ENCODE measurements at places on chromosomes 1 and 21.
A peak's percentile ranks its signal among the peaks of the same experiment; 100 is the strongest.

DNA sequence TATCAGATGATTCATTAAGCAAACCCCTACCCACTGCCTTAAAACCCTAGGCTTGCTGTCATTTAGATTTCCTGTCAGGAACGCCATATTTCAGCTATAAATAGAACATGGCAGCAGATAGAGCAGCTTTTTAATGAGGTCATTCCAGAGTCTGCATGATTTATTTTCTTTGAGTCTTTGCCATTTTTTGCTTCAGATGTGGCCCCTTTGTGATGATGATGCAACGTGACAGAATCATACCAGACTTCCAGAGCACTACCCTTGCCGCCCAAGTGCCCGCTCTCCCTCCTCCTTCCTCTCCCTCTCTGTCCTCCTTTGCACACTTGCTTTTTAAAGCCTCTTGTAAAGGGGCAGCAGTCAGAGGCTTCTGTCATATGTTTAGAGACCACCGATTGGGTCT is 55.5 kb upstream of the TRIM67 start:
- peak; percentile 75 for DNase-seq

- DNase-seq: no peak
Observed at GRCh38 chr1:209241487-209241886, 342.0 kb upstream of the CAMK1G start.

DNA sequence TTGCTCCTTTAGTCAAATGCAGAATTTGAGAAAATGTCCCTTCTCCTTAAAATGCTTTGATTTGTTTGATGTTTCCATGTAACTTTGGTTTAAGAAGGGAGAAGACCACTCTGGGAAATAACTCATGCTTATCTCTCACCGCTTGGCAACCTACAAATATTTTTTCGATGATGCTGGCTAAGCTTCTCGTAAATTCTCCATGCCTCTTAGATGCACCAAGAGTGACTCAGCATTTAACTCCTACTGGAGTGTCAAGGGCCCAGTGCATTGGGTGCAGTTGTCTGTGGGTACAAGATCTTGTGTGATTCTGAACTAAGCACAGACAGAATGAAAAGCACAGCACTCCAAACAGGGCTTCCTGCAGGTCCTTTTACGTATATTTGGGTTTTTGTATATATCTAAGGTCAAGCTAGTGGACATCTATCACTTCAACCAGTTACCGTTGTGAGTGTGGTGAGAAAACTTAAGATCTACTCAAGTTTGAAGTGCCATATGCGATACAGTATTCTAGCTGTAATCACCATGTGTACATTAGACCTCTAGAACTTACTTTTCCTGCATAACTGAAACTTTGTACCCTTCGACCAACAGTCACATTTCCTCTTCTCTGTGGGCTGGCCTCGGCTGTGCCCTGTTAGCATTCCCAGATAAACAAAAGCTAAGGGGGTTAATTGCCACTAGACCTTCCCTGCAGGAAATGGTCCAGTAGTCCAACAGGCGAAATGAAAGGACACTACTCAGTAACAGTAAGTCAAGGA is 55.8 kb downstream of the COL18A1 start:
- peak; percentile 86 for DNase-seq

DNA sequence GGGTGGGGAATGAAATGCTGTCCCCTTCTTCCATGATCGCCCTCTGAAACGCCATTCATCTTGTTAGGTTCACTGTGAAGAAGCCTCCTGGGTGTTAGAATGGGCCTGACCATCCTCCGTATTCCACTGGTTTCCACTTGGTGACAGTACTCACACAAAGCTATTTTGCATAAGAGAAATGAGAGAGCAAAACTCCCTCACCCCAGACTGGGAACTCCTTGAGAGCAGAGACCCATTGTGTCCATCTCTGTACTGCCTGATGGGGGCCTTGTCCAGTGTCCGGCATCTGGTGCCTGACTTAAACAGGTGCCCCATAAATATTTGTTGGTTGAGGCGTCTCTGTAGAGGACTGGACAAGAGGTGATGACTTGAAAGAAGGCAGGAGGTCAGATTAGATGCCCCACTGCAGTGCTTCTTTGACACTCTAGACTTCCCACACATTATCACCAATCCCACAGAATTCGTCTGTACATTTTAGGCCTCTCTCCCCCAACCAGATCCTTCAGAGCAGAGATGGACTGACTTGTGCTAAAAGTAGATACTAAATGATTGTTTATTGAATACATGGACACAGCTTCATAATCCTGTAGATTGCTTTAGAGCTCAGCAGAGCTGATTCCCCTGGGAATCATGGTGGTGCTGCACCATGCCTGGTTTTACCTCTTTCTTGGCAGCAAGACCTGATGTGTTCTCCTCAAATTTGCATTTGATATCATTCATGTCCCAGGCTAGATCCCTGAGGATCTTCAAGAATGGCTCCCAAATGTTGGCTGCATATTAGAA is 22.4 kb upstream of the KCNA2 start:
- DNase-seq: no peak

DNA sequence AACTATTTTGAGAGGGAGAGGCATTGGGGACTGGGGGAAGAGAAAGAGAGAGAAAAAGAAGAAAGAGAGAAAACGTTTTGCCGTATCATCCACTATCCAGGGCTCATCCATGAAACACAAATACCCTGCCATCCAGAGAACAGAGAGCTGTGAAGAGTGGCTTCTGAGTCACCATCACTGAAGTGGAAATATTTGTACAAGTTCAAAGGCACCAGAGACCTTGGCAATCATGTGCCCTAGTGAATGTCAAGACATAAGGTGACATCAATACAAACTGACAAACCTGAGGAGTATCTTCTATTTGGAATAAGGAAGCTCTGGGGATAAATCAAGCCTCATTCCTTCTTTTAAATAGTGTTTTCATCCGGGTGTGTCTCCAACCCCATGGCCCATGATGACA is 197.2 kb upstream of the PROX1 start:
- DNase-seq: no peak

GRCh38 chr1:238450976-238451375 is 560.3 kb upstream of the ZP4 start:
- peak; percentile 13 for DNase-seq

DNA sequence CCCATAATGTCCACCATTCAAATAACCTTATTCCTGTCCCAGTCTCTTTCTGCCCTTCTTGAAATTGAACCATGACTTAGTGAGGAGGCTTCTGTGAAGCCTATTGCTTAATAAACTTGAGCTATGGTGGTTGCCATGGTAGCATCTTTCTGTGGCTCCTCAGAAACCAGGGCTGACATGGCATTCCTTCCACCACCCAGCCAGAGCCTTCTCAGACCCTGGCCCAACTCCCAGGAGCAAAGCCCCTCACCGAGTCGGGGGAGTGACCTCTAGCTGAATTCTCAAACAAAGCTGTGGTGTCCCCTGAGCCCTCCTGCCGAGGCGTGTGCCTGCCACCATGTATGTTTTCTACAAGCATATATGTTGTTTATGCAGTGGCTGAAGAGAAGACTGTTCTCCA is 259.1 kb downstream of the CACNA1E start:
- no peak for DNase-seq

DNA sequence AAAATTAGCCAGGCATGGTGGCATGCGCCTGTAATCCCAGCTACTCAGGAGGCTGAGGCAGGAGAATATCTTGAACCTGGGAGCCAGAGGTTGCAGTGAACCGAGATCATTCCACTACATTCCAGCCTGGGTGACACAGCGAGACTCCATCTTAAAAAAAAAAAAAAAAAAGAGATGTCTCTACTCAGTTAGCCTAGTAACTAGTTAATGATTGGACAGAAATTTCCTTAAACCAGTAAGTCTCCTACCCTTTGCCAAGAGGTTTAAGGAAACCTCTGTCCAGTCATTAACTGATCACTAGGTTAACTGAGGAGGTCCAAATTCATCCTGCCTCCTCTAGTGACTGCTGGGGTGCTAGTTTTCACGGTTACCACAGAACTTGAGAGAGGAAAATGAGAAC is 143.9 kb upstream of the UBE2U start:
- DNase-seq: no peak

DNA sequence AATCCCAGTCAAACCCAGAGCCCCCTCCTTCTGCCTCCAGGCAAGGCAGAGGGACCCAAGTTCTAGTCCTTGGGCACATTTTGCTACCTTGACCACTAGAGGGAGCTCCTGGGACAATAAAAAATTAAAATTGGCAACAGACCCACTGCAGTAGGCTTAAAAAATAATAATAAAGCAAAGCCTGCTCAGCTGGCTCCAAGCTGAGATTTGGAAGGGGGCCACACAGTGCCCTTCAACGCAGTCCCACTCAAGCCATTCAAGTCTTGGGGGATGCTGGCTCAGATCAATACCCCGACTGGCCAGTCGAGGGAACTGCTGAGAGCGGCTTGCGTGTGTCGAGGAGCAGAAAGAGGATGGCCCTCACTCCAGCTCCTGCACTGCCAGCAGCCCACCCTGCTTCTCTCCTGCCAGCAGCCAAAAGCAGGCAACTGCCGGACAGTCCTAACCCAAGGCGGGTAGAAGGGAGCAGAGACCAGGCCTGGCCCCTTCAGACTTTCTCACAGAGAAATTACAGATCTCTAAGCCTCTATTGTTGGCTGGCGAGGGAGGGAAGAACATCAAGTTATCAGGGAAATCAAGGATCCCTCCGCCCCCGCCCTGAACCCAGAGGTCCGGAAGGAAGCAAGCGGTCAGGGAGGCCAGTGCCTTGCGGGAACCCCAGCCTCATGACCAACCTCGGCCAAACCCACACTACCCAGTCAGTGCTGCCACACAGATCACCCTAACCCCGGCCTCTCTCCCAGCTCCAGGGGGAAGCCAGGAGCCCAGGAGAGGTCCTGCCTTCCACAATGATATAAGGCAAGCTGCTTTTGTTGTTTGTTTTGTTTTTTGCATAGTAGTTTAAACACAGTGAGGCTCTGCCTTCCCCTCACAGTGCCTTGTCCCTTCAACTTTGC is 4.9 kb upstream of the ALDH4A1 start:
- peak; percentile 77 for DNase-seq

DNA sequence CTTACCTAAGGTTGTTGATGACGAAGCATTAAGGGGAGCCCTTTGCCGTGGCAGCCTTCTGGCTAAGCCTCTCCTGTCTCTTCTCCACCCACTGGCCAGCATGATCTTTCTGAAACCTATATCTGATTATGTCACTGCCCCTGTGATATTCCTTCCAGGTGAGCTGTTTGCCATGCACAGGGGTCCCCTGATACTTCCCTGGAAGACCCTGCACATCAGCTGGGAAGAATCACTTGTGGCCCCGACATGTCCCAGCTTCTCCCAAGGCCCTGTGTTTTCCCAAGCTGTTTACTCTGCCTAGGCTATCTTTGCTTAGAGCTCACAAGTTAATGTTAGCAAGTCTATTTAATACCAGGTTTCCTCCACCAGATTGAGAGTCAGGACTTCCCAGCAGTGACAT is 12.3 kb downstream of the RD3 start:
- no peak for DNase-seq

- peak; percentile 26 for DNase-seq
Observed at GRCh38 chr21:43684424-43684823, 25.1 kb downstream of the RRP1B start.

DNA sequence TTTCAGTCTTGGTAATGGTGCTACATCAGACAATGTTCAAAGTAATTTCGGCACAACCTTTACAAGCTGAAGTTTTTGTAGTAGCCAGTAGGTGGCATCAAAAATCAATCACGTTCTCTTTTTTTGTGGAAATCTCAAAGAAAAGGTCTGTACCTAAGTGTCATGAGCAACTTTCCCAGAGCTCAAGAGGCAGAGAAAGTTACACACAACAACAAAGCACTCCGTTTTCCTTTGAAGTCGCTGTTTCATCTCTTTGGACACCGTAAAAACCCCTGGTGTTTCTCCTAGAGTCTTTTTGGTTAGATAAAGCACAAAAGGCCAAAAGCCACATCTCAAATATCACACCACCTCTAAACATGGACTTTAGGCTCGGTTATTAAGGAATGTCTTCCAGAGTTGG is 131.6 kb downstream of the LHX8 start:
- peak; percentile 60 for DNase-seq

DNA sequence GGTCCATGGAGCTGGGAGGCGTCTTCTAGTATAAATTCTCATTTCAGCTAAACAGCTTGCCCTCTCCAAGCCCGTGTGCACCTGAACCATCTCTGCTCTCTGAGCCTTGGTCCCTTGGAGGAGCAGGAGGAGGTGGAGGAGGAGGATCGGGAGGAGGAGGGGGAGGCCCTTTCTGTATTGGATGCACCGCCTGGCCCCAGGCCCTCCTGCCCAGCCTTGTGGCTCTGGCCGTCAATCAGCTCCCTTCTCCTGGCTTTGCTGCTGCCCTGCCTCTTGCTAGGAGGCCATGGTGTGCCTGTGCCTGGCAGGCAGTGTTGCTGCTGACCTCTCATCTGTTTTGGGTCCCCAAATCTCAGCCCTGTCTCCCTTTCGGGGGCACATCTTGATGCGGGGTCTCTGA is 9.0 kb downstream of the COL18A1 start:
- no peak for DNase-seq

- no peak for DNase-seq
Observed at GRCh38 chr1:158353303-158354075, at the start of gene CD1E. CD1E (plus strand) TSS chr1:158353894; CDS start chr1:158353989, 95 bp downstream.

- DNase-seq: peak; percentile 65
Observed at GRCh38 chr1:155272466-155273342, 600 bp downstream of the CLK2 start.

DNA sequence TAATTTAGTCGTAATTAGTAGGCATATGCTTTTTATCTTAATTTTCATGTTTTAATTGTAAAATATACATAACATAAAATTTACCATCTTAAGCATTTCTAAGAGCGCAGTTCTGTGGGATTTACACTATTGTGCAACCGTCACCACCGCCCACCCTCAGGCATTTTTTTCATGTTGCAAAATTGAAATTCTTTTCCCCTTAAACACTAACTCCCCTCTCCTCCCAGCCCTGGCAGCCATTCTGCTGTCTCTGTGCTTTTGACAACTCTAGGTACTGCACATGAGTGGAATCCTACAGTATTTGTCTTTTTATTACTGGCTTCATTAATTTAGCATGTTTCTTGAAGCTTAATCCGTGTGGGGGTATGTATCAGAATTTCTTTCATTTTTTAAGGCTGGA is 7.8 kb downstream of the PIK3CD start:
- DNase-seq: peak; percentile 80

DNA sequence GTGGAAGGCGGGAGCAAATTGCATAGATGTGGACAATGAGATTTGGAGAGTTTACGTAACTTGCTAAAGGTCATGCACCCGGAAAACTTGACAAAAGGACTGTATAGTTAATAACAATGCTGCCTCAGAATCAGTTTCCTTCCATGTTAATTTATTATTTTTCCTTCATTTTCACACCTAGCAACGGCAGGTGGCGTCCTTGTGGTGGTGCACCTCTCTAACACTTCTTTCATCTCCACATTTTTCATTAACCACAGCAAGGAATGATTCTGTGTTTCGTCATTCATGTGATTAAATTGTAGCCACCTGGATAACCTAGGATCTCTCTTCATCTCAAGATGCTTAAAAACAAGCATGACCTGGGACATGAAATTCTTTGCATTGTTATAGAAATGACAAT is 2133.0 kb downstream of the NCAM2 start:
- no peak for DNase-seq

Measured in cardiac fibroblast (primary cell).